ENCODE measurements at places on chromosomes 5 and 9. TPM values are rescaled to one million over a fixed set of nuclear protein-coding genes. Genes with fewer than 3 reads are reported as not detected.

- peaks cover 15% of the 10 kb centered on the region for H3K4me1 ChIP-seq
- DNase-seq, result no peak
- no peaks in the 10 kb centered on the region for H3K36me3 ChIP-seq
- peaks cover 4% of the 10 kb centered on the region for H3K27me3 ChIP-seq
These were observed 52.3 kb upstream of the FUBP3 start for GRCh38 chr9:130526854-130527650.

- H3K36me3 ChIP-seq, result peaks cover 20% of the 10 kb centered on the region
- H3K27me3 ChIP-seq, result no peaks in the 10 kb centered on the region
- peaks cover 5% of the 10 kb centered on the region for H3K4me1 ChIP-seq
These were observed 113.3 kb downstream of the MTREX start for GRCh38 chr5:55421074-55421529.

- H3K4me1 ChIP-seq, result peaks cover 33% of the 10 kb centered on the region
- no peaks in the 10 kb centered on the region for H3K27me3 ChIP-seq
- H3K27ac ChIP-seq, result peak overlapping the region; percentile 85
- no peaks in the 10 kb centered on the region for H3K36me3 ChIP-seq
- peak overlapping the region; percentile 15 for H3K4me3 ChIP-seq
These were observed 22.4 kb downstream of the CXXC5 start for GRCh38 chr5:139670369-139671095.

GRCh38 chr9:137383784-137384756 lies 38.9 kb downstream of the EXD3 start:
- peaks cover 3% of the 10 kb centered on the region for H3K4me1 ChIP-seq
- H3K4me3 ChIP-seq, result no peak overlapping the region
- H3K27ac ChIP-seq, result no peak overlapping the region
- H3K36me3 ChIP-seq, result peaks cover 3% of the 10 kb centered on the region

GRCh38 chr9:96449523-96449844 lies 485 bp upstream of the HABP4 start:
- H3K4me3 ChIP-seq, result peak overlapping the region; percentile 75
- H3K36me3 ChIP-seq, result no peaks in the 10 kb centered on the region
- H3K27ac ChIP-seq, result peak overlapping the region; percentile 87

GRCh38 chr5:85671223-85671970 lies 946.3 kb upstream of the COX7C start:
- no peak overlapping the region for H3K4me3 ChIP-seq
- no peak overlapping the region for H3K27ac ChIP-seq
- no peaks in the 10 kb centered on the region for H3K36me3 ChIP-seq
- no peak for DNase-seq
- no peaks in the 10 kb centered on the region for H3K27me3 ChIP-seq

DNA sequence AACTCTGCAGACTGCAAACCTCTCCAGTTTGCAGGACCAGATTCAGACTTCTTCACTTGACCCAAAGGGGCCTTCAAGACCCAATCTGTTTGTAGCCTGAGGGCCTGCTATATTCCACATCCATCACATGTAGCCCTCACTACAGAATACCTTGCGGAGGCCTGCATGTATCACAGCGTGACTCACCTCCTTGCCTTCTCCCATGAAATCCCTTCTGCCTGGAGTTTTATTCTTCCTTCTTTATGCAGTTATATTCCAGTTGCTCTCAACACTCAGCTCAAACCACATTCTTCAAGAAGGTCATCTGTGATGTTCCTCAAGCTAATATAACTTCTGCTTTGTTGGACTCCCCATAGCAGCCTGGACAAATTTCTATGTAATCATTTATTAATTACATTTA lies 198.5 kb upstream of the PTGER4 start:
- no peak overlapping the region for H3K27ac ChIP-seq
- no peaks in the 10 kb centered on the region for H3K36me3 ChIP-seq
- no peak overlapping the region for H3K4me3 ChIP-seq
- peaks cover 10% of the 10 kb centered on the region for H3K4me1 ChIP-seq
- H3K27me3 ChIP-seq, result no peaks in the 10 kb centered on the region
- no peak for DNase-seq

DNA sequence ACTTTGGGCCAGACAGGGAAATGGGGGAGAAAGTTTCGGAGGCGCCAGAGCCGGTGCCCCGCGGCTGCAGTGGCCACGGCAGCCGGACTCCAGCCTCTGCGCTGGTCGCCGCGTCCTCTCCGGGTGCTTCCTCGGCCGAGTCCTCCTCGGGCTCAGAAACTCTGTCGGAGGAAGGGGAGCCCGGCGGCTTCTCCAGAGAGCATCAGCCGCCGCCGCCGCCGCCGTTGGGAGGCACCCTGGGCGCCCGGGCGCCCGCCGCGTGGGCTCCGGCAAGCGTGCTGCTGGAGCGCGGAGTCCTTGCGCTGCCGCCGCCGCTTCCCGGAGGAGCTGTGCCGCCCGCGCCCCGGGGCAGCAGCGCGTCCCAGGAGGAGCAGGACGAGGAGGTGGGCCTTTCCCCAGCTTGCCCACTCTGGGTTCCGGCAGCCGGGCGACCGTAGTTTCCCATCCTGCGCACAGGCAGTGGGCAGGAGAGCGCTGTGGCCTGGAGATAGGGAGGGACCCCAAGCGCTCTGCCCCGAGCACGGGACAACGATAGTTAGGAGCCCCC lies 516 bp downstream of the MAST4 start:
- peaks cover 26% of the 10 kb centered on the region for H3K27me3 ChIP-seq
- H3K36me3 ChIP-seq, result no peaks in the 10 kb centered on the region
- DNase-seq, result peak; percentile 24

The PIP5K1B gene
- 2.0 TPM for total RNA-seq

All from progenitor cell of endocrine pancreas (in vitro differentiated cells).